ENCODE measurements at places on chromosomes 4 and X. TPM values are rescaled to one million over a fixed set of nuclear protein-coding genes. Genes with fewer than 3 reads are reported as not detected.

Gene PABPC1L2B
- not detected for total RNA-seq

Gene ACSL4
- 41.1 TPM for total RNA-seq

Gene CLNK
- total RNA-seq = not detected

Gene CCDC110
- total RNA-seq = 2.0 TPM

Gene STPG2
- not detected for total RNA-seq

Gene RIPPLY1
- total RNA-seq = not detected
